ENCODE measurements at places on chromosomes 11 and 22.
A peak's percentile ranks its signal among the peaks of the same experiment; 100 is the strongest.

- no peak for DNase-seq
Measured at GRCh38 chr22:23089010-23089409, 18.7 kb downstream of the GNAZ start.

DNA sequence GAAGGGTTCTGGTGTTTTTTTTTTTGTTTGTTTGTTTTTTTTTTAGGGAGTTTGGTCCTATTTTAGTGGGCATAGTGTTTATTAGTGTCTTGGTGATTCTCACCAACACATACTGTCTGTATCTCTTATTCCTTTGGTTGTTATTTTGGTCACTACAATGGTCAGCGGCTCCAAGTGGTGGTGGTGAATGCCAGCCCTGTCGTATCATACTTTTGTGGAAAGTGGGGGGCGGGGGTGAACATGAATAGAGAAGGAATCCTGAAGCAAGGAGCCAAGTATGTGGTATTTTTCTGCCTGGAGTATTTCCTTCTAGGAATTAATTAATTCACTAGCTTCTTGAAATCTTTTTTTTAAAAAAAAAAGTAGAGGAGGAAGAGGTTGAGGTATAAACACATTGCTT is 79.6 kb downstream of the GRK3 start:
- no peak for DNase-seq

DNA sequence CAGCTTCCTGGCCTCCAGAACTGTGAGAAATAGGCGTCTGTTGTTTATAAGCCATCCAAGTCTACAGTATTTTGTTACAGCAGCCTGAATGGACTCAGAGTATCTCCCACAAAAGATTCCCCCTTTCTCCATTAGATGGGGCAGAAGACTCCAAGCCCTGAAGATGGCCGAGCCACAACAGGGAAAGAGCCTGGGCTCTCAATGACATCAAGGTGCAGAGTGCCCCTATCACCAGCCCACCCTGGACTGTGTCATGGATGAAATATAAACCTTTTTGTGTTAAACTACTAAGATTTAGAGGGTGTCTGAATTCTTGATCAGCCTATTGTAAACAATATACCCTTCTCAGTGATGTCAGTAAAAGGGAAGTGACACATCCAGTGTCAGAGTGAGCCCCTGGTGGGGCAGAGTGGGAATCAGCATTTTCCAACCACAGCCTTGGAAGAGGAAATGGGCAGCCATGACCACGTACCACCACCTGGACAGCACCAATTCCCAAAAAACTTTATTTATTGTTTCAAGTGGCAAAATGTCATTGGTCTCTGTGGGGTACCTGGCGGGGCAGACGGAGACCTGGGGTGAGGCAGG is 25.5 kb downstream of the TNKS1BP1 start:
- no peak for DNase-seq

- no peak for DNase-seq
Measured at GRCh38 chr22:32800158-32800882, 1.2 kb upstream of the TIMP3 start.

- DNase-seq, result no peak
Measured at GRCh38 chr22:49156662-49157285, 670.9 kb downstream of the BRD1 start.

- DNase-seq, result no peak
Measured at GRCh38 chr22:38774496-38775166, 18.8 kb upstream of the SUN2 start.

DNA sequence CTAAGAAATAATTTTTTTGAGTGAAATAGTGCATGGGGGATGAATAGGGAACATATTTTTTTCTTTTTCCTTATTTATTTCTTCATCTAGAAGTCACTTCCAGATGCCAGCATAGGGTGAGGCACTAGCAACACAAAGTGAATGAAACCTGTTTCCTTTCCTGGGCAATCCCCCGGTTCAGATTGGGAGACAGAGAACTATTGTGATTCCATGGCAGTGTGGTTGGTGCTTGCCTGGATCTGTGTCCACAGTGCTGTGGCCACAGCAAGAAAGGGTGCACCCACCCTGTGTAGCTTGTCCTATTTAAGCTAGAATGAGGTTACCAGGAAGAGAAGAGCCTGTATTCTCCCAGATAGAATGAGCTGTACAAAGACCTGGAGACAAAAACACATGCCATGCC is 57.6 kb downstream of the SLC5A1 start:
- DNase-seq, result no peak

GRCh38 chr11:29251738-29252137 is 765.1 kb downstream of the KCNA4 start:
- no peak for DNase-seq

GRCh38 chr11:86511086-86511551 is 136.4 kb downstream of the CCDC81 start:
- DNase-seq, result no peak

DNA sequence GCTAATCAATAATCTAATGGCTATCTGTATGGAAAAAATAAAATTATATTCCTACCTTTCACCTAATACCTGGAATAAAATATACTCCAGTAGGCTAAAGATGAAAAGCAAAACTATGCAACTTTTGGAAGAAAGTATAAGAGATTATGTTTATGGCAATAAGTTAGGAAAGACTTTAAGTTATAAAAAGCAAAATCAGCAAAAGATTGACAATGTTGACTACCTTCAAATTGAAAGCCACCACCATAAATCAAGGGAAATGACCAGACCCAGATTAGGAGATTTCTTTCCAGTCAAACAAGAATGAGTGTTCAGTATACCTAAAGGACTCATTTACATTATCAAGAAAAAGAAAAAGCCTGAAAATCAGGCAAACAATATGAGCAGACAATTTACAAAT is 159.1 kb upstream of the ZBED5 start:
- DNase-seq, result no peak

- no peak for DNase-seq
Measured at GRCh38 chr11:127576210-127576609, 575.6 kb upstream of the KIRREL3 start.

GRCh38 chr11:22244986-22245592 is 52.2 kb downstream of the ANO5 start:
- DNase-seq, result peak; percentile 1

DNA sequence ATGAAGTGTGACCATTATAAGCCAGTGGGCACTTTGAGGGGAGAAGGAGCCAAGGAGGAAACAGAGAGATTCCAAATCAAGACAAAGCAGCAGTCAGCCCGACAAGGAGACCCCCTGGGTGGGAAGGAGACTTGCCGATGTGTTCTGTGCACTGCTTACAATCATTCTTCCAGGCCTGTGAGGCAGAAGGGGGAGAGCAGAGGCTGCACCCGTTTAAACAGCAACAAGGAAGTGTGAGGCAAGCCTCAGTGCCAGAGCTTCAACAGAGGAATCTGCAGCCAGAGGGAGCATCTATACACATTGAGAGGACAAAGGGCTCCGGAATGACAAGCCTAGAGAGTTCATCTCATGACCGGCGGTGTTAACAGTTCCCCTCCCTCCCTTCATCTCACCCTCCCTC is 121.1 kb downstream of the NXPE2 start:
- DNase-seq, result no peak

DNA sequence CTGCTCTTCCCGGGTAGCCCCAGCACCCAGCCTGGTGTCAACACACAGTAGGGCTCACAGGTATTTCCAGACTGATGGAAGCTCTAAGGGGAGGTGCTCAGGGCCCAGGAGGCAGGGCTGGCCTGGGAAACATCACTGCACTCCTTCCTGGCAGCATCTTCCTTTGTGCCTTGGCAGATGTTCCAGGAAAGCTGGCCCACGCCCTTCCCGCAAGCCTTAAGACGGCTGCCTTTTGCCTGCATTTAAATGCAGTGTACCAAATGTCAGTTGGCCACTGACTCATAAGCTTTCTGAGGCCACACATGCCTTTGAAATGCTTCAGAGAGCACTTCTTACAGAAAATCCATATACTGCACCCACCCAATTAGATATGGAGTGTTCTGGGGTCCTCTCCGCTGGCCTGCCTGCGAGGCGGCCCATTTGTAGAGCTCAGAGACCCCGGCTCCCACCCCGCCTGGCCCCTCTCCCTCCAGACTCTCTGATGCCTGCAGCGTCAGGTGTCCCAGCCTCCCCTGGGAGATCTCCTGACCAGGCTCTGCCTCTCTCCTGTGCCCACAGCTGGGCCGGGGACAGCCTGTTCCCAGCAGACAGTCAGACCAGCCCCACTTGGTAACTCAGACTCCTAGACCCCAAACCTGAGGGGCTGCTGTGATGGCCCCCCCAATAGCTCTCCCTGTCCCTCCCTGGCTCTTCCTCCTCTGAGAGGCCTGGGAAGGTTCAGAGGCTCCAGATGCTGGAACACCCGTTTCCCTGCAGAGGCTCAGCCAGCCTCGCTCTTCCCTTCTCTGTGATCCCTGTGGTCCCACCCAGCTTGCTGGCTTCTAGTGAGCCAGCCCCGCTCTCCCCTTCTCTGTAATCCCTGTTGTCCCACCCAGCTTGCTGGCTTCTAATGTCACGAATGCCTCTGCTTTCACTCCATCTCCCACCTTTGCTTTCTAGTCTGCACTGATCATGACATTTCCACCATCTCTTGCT is 47.6 kb upstream of the THY1 start:
- DNase-seq, result no peak

- DNase-seq, result no peak
Measured at GRCh38 chr11:88250566-88251242, 75.5 kb upstream of the RAB38 start.

GRCh38 chr22:45775062-45775461 is 103.4 kb downstream of the ATXN10 start:
- no peak for DNase-seq

- DNase-seq, result no peak
Measured at GRCh38 chr11:70914496-70914895, 337.9 kb downstream of the SHANK2 start.

GRCh38 chr11:120801801-120802689 is 221.9 kb upstream of the TBCEL start:
- peak; percentile 23 for DNase-seq

DNA sequence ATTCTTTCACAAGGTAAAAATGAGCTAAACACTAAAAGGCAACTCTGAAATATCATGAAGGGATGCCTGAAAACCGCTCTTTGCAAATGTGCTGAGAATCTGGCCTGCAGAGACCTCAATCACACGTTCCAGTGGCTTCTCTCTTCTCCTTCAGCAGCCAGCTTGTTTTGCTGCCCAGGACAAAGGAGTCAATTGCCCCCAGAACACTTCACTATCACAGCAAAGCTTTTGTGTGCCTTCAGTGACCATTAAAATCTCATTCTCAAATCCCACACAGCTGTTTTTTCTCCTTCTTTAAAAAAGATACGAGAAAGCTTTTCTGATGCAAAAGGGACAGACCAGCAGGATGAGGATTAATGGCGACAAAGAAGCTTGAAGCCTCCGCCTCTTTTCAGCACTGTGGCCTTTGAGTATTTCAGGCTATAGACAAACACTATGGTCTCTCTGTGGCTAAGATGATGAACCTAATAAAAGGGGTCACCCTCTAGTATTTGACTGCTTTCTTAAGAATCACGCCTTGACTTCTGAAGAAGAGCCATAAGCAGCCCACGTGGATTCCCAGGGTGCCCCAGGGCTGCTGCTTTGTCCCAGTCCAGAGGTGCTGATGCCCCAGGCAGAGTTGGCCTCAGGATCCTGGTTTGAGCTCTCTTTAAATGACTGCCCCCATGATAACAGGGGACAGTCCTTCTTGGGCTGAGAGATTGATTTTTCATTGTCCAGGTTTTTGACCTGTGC is 33.4 kb upstream of the NRIP3 start:
- no peak for DNase-seq

- DNase-seq, result no peak
Measured at GRCh38 chr22:49791682-49792081, 36.0 kb downstream of the BRD1 start.

- DNase-seq, result no peak
Measured at GRCh38 chr11:57427727-57428082, 784 bp upstream of the SLC43A3 start.

DNA sequence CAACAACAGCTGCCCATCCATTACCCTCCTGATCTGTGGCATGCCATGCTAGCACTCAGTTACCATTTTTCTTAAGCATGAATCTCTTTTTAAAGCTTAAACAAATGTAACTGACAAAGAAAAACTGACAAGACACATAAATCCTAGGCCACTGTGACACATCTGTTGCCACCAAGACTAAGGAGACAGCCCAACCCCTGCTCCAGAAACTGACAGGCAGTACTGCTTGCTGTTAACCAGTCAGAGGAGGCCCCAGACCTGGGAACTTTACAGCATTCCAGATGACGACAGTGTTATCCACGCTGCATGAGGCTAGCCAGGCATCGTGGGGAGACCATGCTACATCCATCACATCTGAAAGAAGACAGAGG is 33.8 kb downstream of the HIRA start:
- no peak for DNase-seq

DNA sequence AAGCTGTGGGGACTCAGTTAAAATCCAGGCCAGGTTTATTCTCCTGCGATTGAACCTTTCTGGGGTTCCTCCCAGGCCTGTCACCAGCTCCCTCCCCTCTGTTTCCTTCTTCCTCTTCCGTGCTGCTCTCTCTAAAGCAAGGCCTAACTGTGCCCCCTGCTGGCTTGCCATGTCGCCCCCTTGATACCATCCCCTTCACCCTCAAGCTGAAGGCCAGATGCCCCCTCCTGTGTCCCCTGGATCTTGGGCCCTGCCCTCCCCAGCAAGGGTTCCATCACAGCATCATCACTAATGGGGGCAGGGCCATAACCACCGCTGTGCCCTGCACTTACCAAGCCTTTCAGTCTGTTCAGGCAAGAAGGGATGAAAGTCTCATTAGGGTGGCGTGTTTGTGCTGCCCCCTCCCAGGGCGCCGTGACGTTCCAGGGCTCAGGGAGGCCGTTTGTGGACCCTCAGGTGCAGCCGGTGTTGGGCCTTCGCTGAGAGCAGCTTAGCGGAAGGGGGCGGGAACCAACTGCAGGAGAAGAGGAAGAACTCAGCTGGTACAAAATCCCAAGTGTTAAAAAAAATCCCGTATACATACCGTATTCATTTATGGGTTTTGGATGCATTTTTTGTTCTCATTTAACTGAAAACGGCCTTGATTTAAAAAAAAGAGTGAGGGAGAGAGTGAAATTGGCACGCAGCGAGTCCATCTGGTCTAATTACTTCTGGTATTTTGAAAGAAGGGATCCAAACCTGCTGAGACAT is 69.9 kb downstream of the MPPED1 start:
- DNase-seq, result no peak

DNA sequence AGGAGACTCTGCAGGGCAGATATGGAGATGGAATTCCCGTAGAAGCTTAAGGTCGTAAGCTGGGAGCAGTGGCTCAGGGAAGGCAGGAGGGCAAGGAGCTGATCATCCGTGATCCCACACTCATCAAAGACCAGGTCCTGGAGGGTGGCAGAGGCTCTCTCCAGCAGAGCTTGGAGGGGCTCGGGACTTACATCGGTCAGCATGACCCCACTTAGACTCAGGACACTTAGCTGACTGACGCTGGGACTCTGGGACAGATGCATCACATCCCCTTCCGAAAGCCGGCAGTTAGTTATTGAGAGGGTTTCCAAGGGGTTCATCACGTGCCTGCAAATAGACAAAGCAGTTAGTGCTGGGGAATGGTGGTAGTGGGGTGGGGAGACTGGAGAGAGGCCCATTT is 10.7 kb downstream of the PRAME start:
- no peak for DNase-seq
